ENCODE measurements at places on chromosomes 2 and 18. TPM values are rescaled to one million over a fixed set of nuclear protein-coding genes. Genes with fewer than 3 reads are reported as not detected.

DNA sequence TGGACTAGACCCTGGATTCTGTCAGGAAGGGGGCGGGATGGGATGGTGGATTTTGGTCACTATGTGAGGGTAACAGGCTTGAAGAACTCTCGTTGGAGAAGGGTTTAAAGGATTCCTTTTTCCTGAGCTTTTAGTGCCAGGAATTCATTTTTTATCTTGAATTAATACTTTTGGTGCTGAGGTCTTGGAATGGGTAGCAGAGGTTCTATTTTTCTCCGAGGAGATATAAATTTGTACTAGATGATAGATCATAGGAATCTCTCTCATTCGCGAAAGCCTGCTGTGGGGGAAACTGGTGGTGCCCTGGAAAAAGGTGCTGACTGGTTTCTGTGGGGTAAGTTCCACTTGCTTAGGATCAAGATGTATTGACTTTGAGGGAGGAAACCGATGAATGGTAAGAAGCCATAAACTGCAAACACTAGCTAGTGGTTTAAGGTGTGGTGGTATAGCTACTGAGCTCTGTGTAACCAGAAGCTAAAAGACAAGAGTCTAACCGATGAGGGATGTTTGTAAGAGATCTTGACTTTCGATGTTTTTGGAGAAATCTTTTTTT is 706 bp downstream of the AGPS start:
- no peak for DNase-seq

GRCh38 chr2:57022496-57022895 is 838.7 kb downstream of the CCDC85A start:
- no peak for DNase-seq

DNA sequence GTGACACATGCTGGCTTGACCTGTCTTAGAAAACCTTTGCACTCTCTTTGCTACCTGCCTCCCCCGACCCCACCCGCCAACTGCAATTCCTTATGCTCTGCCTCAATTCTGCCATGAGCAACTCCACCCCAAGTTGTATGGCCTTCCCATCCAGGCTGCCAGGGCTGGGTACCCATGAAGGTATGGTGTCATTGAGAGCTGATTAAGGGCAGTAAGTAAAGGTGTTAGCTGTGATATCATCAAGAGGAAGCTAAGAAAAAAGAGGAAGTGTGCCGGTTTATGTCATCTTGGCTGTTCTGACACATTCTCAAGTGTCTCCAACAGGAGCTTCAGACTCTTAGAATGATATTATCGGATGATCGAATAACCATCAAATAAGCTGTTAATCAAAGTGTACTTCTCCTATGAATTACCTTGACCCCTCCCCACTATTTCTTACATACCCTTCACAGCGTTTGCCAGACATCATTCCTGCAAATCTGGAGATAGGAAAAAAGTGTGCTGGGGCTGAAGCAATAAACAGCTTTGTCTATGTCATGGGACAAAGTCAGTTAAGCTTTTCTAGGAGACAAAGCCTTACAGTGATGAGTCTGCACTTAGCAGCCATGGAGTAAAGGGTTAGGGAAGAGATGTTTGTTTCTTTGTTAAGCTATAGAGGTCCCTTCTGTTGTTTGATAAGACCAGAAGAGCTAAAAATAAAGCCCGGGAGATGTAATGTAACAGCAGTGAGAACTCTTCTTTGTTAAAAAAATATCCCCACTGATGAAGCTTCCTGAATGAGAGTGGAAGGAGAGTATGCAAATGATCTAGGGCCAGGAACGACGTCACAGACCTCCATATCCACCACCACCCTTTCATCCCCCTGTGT is 40.4 kb upstream of the SMAD2 start:
- DNase-seq, result no peak

DNA sequence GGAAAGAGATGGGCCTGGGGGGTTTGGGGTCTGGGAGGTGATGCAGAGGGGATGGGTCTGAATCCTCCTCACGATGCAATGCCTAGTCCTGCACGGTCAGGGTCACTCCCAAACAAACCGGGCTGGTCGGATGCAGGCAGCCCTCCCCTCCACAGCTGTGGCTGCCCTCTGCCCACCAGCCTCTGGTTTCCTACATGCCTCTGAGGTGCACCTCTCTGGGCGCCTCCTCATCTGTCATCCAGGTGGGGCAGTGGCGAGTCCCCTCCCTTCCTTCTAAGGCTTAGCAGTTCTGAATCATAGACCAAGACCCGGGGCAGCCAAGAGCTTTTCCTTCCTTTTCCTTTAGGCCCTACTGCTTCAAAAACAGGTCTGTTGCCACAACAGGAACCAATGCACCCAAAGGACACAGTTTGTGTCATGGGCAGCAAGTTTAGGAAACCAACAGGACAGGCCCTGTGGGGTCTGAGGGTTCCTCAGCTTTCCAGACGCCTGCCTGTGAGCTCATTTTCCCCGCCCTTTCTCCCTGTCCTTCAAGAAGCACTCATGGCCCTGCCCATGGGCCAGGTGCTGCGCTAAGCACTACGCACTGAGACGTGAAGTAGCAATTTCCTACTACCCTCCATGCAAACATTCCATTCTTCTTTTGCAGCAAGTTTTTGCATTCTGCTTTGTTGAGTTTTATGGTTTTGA is 6.5 kb upstream of the MAL start:
- no peak for DNase-seq

GRCh38 chr2:240519396-240520129 is 38.2 kb downstream of the ANKMY1 start:
- peak; percentile 23 for DNase-seq

DNA sequence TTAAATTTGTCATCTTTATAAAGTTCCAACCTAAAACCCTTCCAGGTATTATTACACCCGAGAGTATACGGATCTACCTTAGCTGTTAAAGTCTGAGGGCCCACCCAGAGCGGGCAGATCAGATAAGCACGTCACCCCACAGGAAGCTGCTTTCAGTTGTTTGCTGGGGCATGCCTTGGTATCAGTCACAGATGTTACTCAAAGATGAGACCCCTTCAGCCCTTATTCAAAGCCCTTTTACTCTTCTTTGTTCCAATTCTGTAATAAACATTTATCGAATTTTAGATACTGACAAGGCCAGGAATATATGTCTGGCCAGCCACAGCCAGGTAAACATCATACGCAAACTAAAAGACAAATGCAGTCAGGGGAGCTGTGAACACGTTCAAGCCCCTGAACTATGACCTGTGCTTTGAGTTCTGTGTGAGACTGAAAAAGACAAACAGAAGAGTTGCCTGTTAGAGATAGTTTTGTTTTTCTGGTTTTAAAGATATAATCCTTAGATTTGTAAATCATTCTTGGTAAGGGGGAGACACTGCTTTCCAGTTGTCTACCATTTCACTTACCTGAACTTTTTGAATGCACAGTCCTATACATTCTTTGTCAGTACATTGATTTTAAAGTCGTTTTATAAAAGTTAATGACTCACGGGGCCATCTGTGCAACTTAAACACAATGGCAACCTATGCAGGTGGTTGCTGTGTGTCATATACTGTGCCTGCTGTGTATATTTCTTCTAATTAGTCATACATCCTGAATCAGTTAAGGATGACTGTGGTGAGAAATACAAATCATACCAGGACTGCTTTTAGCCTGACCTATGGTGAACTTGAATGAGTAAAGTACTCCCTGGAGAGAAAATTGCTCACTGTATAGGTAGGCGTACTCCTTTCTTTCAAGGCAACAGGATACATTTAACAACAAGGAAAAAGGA is 100.5 kb upstream of the ITPRID2 start:
- no peak for DNase-seq

DNA sequence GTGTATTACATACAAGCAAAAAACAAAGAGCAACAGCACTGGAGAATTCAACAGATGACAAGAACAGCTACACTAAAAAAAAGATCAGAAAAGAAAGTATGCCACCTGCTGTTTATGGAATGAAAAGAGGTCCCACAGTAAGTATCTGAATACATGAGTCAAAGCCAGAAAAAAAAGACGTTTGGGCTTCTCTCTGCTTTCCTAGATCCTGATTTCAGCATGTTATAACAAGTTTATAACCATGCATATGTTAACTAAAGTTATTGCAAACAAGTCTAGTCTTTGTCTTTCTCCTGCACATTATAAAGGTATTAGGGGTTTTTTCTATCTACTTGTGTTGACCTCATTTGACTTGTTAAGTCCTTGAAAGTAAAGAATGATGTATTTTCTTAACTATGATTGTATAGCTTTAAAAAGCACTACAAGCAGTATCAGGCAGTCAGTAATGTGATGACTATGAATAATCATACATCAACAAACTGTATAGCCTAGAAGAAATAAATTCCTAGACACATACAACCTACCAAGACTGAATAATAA is 108.5 kb upstream of the COL5A2 start:
- DNase-seq, result no peak

- no peak for DNase-seq
Observed at GRCh38 chr2:102015399-102015798, 23.6 kb downstream of the IL1R2 start.

- no peak for DNase-seq
Observed at GRCh38 chr2:173231042-173231441, 123.6 kb upstream of the CDCA7 start.

DYSF gene
- total RNA-seq, result 45.8 TPM

DNA sequence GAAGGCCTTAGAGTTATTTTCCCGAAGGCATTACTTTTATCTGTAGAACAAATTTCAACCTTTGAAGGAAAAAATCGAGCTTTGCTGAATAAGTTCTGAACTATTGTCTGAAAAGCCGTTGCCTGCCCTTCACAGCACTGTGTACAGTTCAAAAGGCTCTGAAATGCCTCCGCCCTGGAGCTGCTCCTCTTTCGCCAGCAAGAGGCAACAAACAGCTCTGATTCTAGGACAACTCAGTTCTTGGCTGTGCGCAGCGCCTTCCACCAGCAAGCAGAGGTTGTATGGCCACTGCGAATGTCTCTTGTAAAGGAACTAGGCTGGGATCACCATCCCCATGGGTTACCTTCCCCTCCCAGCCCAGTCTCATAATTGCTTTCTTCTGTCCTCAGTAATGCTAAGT is 308.5 kb downstream of the GBX2 start:
- peak; percentile 37 for DNase-seq

DNA sequence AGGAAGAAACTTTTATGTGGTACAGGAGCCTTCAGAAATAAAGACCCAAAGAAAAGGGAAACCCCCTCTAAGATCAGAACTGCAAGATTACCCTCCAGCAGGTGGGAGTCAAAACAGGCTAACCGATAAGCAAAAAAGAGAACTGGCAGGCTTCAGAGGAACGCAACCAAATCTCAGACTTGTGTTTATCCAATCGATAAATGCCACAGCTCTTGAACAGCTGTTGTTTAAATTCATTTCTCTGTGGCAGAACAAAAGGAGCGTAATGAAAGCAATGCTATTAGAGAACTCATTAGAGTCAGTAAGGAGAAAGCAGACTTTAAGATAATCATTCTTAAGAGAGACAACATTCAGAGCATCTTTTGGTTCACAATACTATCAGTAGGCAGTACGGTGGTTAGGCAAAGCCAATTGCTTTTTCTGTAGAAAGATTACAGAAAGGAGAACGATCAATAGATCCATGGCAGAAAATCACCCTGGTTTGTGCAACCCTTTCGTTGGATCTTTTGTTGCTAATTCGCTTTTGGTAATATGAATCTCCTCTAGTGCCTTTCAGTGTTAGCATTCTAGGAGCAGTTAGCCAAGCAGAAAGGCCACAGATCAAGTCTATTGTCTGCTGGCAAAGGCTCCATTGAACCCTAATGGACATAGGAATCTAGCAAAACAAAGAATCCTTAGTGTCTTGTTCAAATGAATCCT is 476.4 kb upstream of the CHST9 start:
- DNase-seq, result no peak

DNA sequence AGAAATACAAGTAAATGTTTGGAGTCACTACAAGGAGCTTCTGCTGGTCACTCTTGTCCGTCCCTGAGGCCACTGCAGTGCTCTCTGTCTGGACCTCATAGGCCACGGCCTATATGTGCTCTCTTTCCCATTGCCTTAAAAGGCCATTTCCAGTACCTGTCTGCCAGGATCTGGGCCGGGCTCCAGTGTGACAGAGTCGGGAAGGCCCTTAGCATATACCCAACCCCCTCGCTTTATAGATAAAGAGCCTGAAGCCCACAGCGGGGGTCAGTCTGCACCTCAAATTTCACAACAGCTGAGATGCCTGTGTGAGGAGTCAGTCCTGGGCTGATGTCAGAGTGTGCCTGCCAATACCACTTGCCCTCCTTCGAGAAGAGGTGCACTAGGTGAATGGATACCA is 39.9 kb downstream of the ADD2 start:
- DNase-seq, result no peak

- no peak for DNase-seq
Observed at GRCh38 chr18:13036622-13037320, 45.6 kb downstream of the CEP192 start.

SLC9A4 gene
- not detected for total RNA-seq

DNA sequence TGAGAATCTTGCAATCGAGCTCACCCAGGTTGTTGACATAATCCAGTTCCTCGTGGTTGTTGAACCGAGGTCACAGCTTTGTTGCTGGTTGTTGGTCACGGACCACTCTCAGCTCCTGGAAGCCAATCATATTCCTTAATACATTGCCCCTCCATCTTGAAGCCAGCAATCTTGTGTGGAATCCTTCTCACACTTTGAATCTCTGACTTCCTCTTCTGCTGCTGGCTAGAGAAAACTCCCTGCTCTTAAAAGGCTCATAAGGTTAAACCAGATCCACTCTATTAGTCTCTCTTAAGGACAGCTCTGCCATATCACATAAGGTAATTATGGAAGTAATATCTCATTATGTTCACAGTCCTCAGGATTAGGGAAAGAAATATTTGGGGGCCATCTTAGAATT is 41.1 kb downstream of the SP140 start:
- no peak for DNase-seq

CLEC4F gene
- 0.12 TPM for total RNA-seq

DNA sequence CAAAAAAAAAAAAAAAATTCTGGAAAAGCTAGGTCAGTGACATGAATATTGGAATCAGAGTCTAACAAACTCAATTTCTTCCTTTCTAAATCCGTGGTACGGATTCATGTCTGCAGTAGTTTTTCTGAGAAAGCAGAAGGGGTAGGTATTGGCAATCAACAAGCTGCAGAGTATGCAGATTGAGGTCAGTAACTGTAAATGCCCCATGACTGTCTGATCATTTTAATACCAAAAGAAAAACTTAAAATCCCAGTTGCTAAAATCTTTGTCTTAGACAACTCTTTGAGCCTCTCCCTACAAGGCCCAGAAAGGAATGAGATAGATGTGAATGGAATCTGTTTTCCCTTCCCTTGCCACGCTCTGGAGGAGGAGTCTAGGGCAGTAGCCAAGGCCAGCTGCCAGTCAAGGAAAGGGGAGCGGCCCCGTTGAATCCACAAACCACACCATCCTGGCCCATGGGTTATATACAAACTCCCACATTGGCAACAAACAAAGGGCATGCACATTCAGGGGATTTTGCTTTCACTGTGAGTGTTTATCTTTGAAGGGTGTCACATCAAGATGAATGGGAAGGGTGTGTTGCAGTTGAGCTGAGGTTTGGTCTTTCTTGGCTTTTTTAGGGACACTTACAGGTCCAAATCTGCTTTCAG is 6.1 kb upstream of the CASP8 start:
- no peak for DNase-seq

MC5R gene
- total RNA-seq, result not detected

- DNase-seq, result peak; percentile 66
Observed at GRCh38 chr2:234290671-234291070, 206.2 kb downstream of the ARL4C start.

AP1S3 gene
- total RNA-seq, result 0.71 TPM

- no peak for DNase-seq
Observed at GRCh38 chr2:88746929-88747490, 55.5 kb downstream of the RPIA start.
